ENCODE measurements at places on chromosomes 16 and 17.

DNA sequence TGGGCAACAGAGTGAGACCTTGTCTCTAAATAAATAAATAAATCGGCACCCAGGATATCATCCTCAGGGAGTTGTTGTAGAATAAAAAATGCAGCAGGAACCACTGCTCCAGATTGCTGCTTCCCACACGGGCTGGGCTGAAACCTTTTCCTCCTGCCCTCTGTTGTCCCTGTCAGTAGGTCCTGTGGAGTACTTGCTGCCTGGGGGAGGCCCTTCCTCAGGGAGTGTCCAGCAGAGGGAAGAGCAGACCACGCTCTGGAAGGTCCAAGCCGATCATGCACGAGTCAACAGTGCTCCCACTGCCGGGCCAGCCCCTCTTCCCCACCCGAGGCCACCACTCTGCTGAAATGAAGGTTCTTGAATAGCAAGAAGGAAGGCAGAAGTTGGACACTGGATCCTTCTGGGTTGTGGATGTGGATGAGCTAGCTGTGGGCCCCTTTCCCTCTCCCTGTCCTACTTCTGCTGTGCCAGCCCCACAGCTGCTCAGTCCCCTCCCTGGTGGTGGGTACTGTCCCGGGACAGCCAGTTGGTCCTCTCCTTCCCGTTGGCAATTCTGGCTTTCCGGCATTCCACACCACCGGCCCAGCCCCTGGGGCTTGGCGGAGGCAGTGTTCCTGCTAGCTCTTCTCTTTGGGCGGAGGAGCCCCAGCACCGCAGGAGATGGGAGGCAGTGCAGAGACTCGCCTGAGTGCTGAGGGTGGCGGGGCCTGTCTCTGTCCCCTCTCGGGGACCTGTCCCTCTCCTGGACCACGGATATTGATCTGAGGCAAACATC, 10.8 kb downstream of the CDK5R1 start:
- DNase-seq: no peak

DNA sequence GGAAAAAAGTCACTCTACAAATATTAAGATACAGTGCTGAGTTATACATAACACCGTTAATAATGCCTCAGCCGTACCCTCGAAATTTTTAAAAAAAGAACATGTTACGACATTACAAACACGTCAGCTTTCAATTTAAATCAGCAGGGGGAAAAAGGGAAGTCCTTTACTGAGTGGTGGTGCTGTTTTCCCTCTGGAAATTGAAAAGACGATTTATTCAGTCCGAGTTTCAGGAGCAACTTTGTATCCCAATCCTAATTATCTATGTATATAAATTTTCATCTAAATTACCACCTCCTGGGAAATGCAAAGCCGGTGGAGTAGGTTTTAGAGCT, 1.3 kb downstream of the NETO2 start:
- no peak for DNase-seq

GRCh38 chr17:57516290-57517230, 228.5 kb downstream of the CCDC182 start:
- DNase-seq: no peak

- no peak for DNase-seq
These were observed 22.4 kb downstream of the SPNS2 start for GRCh38 chr17:4520894-4521600.

- no peak for DNase-seq
These were observed 20.1 kb downstream of the IRX3 start for GRCh38 chr16:54266363-54266955.

- DNase-seq: no peak
These were observed 623.2 kb downstream of the CDH8 start for GRCh38 chr16:61413021-61413420.

DNA sequence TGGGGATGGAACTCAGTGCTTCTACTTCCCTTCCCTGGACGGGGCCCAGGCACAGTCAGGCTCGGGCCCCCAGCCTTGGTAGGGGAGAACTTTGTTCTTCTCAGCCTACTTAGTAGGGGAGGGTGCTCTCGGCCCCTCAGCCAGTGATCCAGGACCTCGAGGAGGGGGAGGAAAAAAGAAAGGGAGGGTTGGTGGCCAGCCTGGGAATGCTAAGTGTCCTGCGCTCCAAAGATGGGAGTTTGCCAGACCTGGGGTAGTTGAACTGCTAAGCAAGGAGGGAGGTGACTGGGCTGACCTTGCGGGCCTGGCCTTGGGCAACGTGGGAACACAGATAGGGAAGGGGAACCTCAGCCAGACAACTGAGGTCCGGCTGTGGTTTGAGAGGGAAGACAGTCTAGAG, 12.2 kb downstream of the ADGRG1 start:
- no peak for DNase-seq

DNA sequence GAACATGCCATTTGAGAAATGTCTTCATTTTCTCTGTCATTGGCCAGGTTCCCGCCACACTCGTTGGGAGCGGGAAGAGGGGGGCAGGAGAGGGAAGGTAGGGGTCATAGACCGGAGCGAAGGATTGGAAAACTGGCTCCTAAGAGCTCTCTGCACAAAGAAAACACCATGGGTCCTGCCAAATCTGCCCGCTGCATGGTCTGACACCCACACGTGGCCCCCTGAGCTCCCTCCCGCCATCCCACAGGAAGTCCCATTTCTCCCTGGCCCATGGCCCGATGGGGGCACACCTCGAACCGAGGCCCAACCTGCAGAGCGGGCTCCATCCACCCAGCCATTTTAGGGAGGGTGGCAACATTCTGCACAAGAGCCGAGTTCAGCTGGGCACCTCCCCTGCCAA, 159.6 kb downstream of the SALL1 start:
- DNase-seq: no peak

DNA sequence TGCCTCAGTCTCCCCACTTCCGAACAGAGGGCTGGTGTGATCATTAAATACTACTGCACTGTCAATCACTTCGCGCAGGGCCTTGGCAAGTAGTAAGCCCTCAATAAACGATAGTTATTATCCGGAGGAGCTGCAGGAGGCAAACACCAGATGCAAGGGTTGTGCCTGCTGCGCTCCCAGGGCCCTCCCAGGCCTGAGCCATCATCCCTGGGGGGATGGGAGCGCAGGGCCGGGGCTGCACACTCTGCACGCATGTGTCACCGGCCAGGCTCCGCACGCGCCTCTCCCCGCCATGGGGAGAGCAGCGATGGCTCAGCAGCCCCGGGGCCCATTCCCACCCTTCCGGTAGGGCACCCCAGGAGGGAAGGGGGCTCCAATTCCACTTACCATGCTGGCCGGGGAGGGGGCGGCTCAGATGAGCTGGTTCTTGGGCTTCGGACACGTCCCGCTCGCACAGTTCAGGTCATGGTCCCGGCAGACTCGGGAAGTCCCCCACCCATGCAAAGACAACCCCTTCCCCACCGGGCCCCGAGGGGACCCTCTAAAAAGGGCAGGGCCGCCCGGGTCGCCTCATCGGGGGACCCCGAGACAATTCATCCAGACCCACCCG, 681 bp downstream of the XPO6 start:
- no peak for DNase-seq

DNA sequence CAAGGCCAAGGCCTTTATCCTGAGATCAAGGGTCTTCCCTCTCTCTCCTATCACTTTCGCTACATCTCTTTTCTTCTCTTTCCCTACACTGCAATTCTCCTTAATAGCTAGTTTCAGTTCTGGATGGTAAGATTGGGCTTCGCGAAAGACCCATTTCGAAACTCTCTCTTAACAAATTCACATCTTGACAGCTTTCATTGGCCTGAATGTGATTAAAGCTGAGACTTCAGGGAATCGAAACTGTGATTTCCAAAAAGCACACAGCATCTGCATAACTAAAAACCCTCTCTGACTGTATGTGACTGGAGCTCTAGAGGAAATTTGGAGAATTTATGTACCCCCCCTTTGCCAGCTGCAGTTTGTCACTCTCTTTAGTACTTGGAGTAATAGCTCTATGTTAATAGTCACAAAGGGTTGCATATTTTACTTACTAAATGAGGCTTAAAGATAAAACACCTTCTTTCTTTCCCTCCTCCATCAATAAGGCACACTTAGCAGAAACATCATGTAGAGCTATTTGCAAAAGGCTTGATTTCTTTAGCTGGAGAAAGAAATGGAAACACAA, 105.3 kb upstream of the FAM20A start:
- DNase-seq: no peak

- no peak for DNase-seq
These were observed 25.2 kb downstream of the MIS12 start for GRCh38 chr17:5511401-5512225.

DNA sequence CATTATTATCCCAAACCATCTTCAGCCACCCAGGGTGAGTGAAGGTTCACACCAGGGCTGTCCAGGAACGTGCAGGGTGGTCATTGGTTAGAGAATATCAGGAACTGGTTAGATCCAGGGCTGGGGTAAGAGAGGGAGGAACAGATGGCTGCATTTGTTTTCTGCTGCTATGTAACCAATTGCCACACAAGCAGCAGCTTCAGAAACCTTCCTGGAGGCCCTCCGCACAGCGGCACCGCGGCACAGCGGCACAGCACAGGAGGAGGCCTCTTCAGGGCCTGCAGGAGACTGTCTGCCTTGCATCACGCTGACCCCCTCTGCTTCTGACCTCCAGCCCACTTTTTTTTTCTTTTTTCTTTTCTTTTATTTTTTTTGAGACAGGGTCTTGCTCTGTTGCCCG, 86.1 kb downstream of the KCNJ12 start:
- no peak for DNase-seq

DNA sequence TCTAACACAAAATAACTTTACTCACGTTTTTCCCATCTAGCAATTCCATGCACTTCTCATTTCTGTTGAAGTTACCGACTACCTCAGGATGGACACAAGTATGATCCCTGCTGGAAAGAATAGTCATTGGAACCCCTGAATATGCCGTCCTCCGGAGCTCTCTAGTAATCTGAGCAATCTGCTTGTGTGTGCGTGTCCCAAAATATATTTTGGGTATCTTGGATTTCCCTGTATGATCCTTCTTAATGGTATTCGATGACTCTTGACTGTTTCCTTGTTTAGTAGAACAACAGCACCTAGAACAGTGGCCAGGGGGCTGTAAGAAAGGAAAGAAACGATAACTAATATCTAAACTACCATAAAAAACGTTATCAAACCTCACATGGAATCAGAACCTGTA, 54.9 kb downstream of the BRIP1 start:
- DNase-seq: no peak

DNA sequence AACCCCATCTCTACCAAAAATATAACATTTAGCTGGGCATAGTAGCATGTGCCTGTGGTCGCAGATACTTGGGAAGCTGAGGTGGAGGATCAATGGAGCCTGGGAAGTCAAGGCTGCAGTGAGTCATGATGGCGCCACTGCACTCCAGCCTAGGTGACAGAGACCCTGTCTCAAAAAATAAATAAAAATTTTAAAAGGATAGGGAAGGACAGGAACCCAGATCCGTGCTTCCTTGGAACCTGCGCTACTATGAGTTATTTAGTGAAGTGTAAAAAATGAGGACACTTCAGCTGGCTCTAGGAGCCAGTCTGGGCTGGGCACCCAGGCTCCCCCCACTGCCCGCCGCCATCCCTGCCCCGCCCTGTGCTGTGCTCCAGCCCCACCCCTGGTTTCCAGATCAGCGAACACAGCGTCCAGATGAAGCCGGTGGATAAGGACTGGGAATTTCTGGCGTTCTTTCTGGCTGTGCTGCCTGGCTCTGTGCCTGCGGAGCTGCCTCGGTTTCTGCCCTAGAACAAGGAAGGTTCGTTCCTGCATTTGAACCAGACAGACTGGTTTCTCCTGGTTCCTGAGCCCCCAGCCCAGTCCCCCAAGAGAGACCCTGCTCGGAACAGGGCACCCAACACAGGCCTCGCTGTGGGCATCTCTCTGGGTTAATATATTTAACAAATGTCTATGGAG, 18.5 kb downstream of the PLLP start:
- DNase-seq: no peak

GRCh38 chr16:879461-879861, 78.9 kb upstream of the GNG13 start:
- no peak for DNase-seq

DNA sequence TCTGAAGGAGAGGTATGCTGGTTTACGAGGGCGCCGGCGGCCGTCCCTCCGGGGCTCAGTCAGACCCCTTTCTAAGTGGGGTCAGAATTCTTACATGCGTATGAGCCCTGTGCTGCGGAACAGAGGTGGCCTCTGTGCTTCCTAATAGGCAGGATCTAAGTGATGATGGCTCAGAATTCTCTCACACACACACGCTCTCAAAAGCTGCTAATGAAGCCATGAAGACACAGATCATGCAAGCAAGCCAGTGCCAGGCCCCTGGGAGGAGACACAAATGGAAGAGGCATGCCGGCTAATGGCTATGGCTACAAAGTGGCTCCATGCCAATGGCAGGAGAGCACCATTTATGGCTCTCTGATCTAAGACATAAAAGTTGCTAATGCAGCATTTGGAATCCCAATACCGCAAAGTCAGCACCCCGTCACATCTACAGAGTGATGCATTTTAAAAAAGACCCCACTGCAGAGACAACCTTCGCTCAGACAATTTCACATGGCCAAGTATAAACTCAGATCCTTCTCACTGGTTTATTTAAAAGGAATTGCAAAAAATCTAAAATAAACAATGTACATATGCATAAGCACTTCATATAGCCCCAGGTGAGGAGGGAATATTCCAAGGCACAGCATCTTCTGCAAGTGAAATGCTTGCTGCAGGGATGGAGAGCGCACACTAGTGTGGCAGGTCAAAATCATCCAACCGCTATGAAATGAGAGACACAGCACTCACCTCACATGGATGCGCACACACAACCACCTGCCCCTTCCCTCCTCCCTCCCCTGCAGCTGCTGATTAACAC, 24.5 kb downstream of the NPLOC4 start:
- no peak for DNase-seq

DNA sequence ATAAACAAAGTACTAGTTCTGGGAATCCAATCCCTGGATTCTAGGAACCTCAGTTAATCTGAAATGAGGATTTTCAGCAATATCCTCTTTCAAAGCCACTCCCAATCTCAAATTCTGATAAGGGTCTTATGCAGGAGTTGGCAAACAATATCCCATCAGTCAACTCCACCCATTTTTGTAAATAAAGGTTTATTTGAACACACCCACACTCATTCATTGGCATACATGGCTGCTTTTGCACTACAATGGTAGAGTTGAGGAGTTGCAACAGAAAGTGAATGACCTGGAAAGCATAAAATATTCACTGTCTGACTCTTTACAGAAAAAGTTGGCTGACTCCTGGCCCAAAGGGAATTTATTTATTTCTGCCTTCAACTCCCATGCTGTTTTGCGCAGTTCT, 157.7 kb upstream of the CDH11 start:
- DNase-seq: no peak

- DNase-seq: no peak
These were observed 41.8 kb upstream of the PEMT start for GRCh38 chr17:17633310-17633709.

- DNase-seq: no peak
These were observed 358.1 kb downstream of the UTP18 start for GRCh38 chr17:51618476-51618875.

DNA sequence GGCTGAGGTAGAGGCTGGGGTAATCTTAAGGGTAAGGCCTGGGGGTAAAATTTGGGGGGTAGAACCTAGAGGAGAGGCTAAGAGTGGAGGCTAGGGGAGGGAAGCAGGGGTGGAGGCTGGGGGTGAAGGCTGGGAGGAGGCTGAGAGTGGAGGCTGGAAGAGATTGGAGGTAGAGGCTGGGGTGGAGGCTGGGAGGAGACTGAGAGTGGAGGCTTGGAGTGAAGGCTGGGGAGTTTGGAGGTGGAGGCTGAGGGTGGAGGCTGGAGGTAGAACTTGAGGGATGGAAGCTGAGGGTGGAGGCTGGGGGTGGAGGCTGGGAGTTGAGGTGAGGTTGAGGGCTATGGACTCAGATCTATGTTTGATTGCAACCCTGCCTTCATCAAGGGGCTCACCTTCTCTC, 333.6 kb downstream of the C16orf95 start:
- no peak for DNase-seq

GRCh38 chr17:17931159-17931558, 41.0 kb downstream of the TOM1L2 start:
- DNase-seq: no peak

- no peak for DNase-seq
These were observed 8.3 kb downstream of the CAPNS2 start for GRCh38 chr16:55574811-55575210.

All from stimulated activated CD4-positive, alpha-beta T cell treated with anti-CD3 and anti-CD28 coated beads, Interleukin-1b, Interleukin-23, amount 100 ng/mL, for 1 hour (primary cell).